ENCODE measurements at places on chromosomes 6 and 20.
A peak's percentile ranks its signal among the peaks of the same experiment; 100 is the strongest.

- DNase-seq, result no peak
These were observed 18.9 kb upstream of the TRAM2 start for GRCh38 chr6:52595796-52596130.

DNA sequence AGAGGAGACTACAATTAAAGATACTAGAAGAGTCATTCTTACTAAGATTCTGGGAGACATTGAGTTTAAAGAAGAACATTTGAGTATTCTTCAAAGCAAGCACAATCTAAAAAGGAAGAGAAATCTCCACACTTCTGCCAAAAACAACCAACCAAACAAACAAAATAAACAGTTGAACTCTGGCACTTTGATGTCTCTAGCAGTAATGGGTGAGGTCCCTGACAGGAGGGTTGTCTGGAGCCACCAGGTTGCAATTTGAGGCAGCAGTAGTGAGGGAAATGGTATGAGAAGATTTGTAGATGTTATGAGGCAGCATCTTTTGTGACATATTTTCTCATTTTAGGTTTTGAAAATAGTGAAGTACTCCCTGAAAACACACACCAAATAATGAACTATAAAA lies 108.1 kb downstream of the PHF3 start:
- no peak for DNase-seq

DNA sequence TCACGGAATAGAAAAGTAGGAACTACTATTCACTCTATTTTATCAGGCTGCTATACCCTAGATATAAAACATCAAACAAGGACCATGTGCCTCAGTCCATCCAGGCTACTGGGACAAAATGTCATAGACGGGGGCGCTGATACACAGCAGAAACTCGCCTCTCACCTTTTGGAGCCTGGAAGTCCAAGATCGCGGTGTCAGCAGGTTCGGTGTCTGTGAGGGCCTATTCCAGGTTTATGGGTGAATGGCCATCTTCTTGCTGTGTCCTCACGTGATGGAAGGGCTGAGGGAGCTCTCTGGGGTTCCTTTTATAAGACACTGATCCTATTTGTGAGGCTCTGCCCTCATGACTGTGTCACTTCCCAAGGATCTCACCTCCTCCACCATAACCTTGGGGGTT lies 89.5 kb downstream of the DLL1 start:
- no peak for DNase-seq

DNA sequence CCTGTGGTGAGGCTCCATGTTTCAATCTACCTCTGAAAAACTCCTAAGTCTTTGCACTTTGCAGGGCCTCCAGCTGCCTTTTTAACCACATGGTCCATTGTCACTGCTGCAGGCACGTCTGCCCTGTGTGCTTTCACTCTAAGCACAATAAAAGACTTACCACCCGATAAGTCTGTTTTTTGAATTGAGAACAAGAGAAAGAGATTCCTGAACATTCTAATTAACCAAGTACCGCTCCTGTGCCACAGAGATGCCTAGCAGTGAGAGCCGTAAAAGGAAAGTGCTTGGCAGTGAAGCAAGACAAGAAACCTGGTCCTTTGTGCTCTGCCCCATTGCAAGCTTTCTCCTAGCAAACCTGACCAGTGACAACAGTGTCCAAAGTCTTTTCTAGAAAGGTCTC lies 487.6 kb upstream of the FLRT3 start:
- no peak for DNase-seq

GRCh38 chr6:117521791-117522502 lies 39.5 kb downstream of the DCBLD1 start:
- DNase-seq, result no peak

- DNase-seq, result no peak
These were observed 183.0 kb downstream of the SAMD5 start for GRCh38 chr6:147691446-147691845.

DNA sequence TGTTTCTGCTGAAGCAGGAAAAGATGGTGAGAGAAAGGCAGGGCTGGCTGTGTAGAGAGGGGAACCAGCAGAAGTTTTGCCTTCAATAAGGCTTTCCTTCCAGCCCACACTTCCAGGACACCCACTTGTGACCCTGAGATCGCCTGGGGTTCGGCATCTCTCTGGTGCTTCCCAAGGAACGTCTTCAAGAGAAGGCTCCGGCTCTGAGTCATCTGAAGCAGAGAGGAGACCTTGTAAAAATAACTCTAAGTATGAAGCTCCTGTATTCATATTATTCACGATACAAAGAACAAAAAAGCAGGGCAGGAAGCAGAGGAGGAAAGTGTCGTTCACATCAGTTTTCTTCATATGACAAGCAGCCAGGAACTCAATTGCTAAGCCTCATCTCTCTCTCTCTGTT lies 95.4 kb upstream of the MRPS10 start:
- no peak for DNase-seq

GRCh38 chr20:57498425-57499400 lies 26.2 kb downstream of the CTCFL start:
- DNase-seq, result no peak

DNA sequence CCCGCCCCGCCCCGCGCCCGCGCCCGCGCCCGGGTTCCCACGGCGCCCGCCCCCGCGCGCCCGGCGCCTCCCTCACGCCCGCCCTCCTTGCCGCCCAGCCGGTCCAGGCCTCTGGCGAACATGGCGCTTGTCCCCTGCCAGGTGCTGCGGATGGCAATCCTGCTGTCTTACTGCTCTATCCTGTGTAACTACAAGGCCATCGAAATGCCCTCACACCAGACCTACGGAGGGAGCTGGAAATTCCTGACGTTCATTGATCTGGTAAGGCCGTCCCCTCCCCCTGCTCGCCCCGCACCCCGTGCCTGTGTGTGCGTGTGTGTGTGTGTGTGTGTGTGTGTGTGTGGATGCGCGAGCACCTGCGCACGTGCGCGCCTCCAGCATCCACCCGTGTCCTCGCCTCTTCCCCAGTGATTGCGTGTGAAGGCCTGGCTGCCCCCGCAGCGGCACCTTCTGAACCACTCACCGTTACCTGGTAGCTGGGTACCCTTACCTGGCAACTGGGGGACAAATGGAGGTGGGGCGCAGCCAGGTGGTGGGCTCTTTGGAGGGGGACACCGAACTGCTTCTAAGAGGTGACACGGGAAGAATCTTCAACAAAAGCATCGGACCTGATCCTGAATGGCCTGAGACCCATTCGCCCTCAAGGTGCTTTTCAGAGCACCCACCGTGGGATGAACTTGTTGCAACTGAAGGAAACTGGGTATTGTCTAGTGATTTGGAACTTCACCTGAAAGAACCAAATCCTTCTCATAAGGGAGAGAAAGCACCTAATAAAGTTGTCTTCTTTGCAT lies at the start of gene AIG1:
AIG1 (plus strand) TSS at position 84 of the 791 bp plus-strand sequence; CDS start at position 121, 37 bp downstream.
- DNase-seq, result peak; percentile 60

DNA sequence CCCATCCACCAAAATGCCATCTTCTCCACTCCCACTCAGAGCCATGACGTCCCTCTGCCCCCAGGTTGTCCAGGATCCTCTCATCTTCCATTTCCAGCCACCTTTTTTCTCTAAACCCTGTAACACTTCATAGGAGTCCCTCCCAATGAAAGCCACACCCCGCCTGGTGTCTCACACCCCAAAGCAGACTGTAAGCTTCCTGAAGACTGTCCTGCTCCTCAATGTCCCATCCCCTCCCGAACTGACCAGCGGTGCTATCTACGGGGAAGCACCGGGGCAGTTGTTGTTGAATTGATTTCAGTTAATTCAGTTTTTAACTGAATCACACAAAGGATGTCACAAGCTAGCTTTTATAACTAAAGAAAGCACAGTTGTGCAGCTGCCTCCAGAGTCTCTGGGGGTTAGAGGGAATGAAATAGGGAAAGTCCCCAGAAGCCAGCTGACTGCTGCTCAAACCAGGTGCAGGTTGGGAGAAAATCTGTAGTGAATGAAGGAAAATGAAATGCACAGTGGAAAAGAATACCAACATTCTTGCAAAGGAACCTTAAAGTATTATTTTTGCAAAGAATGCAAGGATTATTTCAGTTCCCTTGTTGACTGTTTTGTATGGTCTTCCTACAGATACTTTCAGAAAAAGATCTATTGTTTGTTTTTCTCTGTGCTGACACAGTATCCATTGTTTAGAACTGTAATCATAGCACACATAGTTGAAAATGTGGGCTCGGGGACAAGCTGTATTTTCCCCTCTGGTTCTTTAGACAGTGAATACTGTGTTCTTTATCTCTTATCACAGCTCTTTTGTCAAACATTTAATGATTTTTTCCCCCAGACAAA lies 222.6 kb upstream of the QKI start:
- no peak for DNase-seq

DNA sequence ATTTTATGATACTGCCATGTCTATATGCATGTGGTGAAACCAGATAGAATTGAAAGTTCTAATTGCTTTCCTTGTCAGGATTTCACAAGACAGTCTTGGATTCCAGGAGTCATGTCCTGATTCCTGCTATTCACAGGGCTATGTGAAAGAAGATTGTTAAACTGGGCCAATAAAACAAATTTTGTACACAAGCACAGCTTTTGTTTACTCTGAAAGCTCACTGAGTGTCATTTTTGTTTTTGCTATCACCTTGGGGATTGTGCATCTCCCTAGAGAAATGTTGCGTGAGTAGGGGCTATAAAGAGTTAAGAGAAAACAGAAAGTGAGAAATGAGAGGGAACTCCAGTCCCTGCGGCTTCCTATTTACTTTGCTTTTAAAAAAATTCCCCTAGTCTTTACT lies 627.5 kb downstream of the PKHD1 start:
- no peak for DNase-seq

- no peak for DNase-seq
These were observed 22.9 kb downstream of the FKBP1A start for GRCh38 chr20:1369970-1370369.

- no peak for DNase-seq
These were observed 63.9 kb upstream of the MRPS10 start for GRCh38 chr6:42281570-42281969.

- no peak for DNase-seq
These were observed 297.4 kb downstream of the QKI start for GRCh38 chr6:163711615-163712565.

DNA sequence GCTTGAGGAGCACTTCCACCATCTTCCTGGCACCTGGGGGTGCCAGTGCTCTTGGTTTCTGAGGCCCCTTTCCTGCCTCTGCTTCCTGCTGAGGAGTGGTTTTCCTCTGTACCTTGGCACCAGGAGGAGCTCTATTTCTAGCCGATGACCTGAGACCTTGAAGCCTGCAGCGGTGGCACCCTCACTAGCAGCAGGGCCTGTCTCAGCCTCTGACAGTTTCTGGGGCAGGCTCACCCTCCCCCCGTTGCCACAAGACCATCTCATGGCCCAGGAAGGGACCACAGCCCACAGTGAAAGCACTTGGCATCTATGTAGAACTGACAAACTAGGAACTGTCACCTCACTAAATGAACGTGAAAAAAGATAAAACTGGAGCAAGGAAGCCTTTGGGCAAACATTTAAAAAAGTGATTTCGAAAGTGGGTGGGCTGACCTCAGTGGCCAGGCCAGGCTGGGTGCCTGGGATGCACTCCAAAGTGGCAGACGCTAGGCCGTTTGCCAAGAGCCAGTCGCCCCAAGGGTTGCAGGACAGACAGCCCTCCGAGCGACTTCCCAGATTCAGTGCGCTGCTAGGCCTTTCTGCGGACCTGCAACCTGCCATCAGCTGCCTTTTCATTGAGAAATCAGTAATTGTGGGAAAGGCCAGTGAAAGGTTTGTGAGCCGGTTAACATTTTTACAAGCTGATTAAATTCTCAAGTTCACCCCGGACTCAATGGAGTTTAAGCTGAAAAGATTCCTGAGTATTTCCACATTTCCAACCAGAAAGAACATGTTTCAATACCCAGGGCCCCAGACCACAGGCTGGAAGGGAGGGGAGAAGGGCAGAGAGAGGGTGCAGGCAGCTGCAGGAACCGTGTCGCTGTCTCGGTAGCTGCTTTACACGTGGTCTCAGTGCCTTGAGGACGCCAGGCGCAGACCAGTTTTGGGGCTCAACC lies 303.7 kb downstream of the ESR1 start:
- no peak for DNase-seq

- DNase-seq, result no peak
These were observed 293.6 kb upstream of the FLRT3 start for GRCh38 chr20:14631011-14631410.

DNA sequence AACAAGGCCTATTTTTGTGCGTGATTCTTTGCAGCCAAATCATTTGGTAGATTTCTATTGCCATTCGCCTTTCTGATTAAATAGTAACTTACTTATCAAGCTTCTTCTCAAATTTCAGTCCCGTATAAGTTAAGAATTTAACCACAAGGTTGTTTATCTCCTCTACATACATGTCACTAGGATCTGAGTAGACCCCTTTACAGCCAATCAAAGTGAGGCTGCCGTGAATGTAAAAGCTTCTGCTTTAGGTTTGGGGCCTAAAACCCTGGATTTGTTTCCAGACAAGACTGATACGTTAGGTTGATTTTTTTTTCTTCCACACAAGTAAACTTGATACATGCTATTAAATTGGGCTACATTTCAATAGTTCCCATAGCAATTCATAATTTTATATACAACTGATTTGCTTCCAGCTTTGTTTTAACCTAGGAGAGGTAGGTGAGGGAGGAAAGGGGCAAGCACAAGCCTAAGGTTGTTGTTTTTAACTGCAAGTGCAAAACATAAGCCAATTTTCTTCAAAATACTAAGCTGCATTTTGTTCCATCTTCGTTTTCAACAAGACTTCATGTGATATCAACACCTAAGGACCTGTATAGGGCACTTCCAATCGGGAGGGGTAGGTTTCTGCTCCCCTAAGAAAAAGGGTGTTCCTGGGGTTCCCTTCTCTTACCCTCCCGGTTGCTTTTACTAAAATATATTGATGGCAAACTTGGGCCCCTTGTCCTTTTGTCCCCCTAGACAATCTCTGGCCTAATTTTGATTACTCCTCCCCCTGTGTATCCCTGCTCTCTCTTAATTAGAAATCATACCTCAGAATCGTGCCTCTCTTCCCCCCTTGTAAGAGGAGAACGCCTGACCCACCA lies 1.7 kb downstream of the RANBP9 start:
- DNase-seq, result no peak

GRCh38 chr6:151358475-151358874 lies 32.9 kb downstream of the ZBTB2 start:
- no peak for DNase-seq

DNA sequence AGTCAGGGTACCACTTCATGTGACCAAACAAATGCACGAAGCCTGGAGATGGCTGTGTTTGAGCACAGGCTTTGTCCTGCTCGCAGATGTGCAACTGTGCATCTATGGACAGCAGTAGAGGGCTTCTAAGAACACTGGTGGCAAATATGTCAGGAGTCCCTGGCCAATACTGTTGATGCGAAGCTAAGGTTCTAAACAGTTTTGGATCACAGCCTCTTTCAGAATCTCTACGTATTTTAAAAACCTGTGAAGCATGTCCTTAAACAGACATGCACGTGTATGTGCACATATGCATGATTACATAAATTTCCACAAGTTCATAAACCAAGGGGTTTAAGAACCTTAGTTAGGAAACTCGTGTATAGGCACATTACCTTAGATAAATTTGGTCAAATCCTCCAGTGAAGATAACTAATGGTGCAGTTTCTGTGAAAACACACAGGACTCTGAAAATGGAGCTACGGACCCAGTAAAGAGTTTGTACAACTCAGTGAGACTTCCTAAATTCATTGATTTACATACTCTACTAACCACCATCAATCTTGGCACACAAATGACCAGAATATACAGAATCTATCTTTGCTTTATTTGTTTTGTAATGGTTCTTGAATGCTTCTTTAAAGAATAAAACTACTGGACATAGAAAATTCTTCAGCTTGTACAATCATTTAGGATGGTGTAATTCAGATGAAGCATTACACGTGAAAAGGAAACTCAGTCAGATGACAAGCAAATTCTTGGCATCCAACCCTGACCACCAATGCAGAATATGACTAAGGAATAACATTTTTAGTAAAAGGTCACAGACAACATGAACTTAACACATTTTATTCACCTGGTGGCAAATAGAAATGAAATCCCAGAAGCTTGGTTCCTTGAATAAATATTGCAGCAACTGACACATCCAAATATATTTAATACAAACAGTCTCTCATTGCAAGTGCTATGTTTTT lies 27.4 kb downstream of the KCNQ5 start:
- no peak for DNase-seq

All from effector CD8-positive, alpha-beta T cell (primary cell).